Glutamatergic neuron (in vitro differentiated cells): ENCODE measurements at places on chromosomes 4 and X. TPM values are rescaled to one million over a fixed set of nuclear protein-coding genes. Genes with fewer than 3 reads are reported as not detected.

The CYBB gene
- total RNA-seq = 0.61 TPM

The TRIM61 gene
- 0.34 TPM for total RNA-seq

The ARHGAP36 gene
- 0.27 TPM for total RNA-seq

The TCEAL7 gene
- 67.2 TPM for total RNA-seq
